Subcutaneous adipose tissue (tissue), 4 donors: ENCODE measurements at places on chromosomes 7 and 10. TPM values are rescaled to one million over a fixed set of nuclear protein-coding genes. Genes with fewer than 3 reads are reported as not detected.

Gene SLC26A3
- not detected for total RNA-seq

Gene MAGI2
- 22.9 TPM for total RNA-seq

Gene ELOVL3
- 3.4 TPM for total RNA-seq

Gene PRKAR2B
- 407 TPM for total RNA-seq

Gene GRM3
- not detected for total RNA-seq

Gene GSTO2
- total RNA-seq, result not detected

Gene IFIT5
- 15.5 TPM for total RNA-seq

Gene HABP2
- not detected for total RNA-seq

Gene PTN
- total RNA-seq, result not detected

Gene CALHM1
- not detected for total RNA-seq

Gene IDI2
- total RNA-seq, result not detected

Gene AGBL3
- total RNA-seq, result 4.1 TPM

Gene DNAH11
- total RNA-seq, result 2.6 TPM

Gene CNPY4
- total RNA-seq, result 13.0 TPM

Gene CD36
- 3,155 TPM for total RNA-seq

Gene GNAT3
- not detected for total RNA-seq

Gene GHRHR
- not detected for total RNA-seq

Gene MKX
- total RNA-seq, result 0.51 TPM

Gene RNLS
- total RNA-seq, result 25.6 TPM
